Dermis microvascular lymphatic vessel endothelial cell (primary cell): ENCODE measurements at places on chromosomes 3 and 15. TPM values are rescaled to one million over a fixed set of nuclear protein-coding genes. Genes with fewer than 3 reads are reported as not detected.

The AKAP13 gene
- total RNA-seq = 54.7 and 56.3 TPM in 2 replicates

The ITPKA gene
- total RNA-seq = 0.25 and 0.90 TPM in 2 replicates

The P3H2 gene
- 13.7 and 24.0 TPM in 2 replicates for total RNA-seq

The FOXB1 gene
- total RNA-seq = not detected in 2 replicates

The KLHL40 gene
- total RNA-seq = not detected in 2 replicates

The PPP2R3A gene
- 4.5 and 4.6 TPM in 2 replicates for total RNA-seq

The CFAP92 gene
- total RNA-seq = 0.51 and 1.0 TPM in 2 replicates

The SLC28A1 gene
- under 0.01 TPM in 1 of 2 replicates, not detected in the other for total RNA-seq

The LARP6 gene
- 9.1 and 9.4 TPM in 2 replicates for total RNA-seq

The SERP1 gene
- 97.2 and 130 TPM in 2 replicates for total RNA-seq

The SKOR1 gene
- under 0.01 TPM in 2 replicates for total RNA-seq

The TICRR gene
- 1.5 and 2.7 TPM in 2 replicates for total RNA-seq

The IFRD2 gene
- total RNA-seq = 117 and 130 TPM in 2 replicates

The LPP gene
- total RNA-seq = 23.1 and 35.4 TPM in 2 replicates

The PRICKLE2 gene
- 1.8 and 2.8 TPM in 2 replicates for total RNA-seq

The KIF7 gene
- total RNA-seq = 0.64 and 1.0 TPM in 2 replicates

The FBXL22 gene
- total RNA-seq = under 0.01 and 0.13 TPM in 2 replicates

The SPESP1 gene
- total RNA-seq = 1.4 and 1.9 TPM in 2 replicates

The RPL15 gene
- 2,042 and 3,297 TPM in 2 replicates for total RNA-seq

The BNIP2 gene
- total RNA-seq = 78.4 and 116 TPM in 2 replicates

The PP2D1 gene
- not detected in 2 replicates for total RNA-seq

The ZBTB20 gene
- total RNA-seq = 8.7 and 12.5 TPM in 2 replicates

The MOBP gene
- under 0.01 TPM in 1 of 2 replicates, not detected in the other for total RNA-seq
